ENCODE measurements at places on chromosomes 1 and 21. TPM values are rescaled to one million over a fixed set of nuclear protein-coding genes. Genes with fewer than 3 reads are reported as not detected.
A peak's percentile ranks its signal among the peaks of the same experiment; 100 is the strongest.

CNTN2 gene
- 2.6 TPM for total RNA-seq

SLC9C2 gene
- not detected for total RNA-seq

RC3H1 gene
- total RNA-seq: 55.9 TPM

DNA sequence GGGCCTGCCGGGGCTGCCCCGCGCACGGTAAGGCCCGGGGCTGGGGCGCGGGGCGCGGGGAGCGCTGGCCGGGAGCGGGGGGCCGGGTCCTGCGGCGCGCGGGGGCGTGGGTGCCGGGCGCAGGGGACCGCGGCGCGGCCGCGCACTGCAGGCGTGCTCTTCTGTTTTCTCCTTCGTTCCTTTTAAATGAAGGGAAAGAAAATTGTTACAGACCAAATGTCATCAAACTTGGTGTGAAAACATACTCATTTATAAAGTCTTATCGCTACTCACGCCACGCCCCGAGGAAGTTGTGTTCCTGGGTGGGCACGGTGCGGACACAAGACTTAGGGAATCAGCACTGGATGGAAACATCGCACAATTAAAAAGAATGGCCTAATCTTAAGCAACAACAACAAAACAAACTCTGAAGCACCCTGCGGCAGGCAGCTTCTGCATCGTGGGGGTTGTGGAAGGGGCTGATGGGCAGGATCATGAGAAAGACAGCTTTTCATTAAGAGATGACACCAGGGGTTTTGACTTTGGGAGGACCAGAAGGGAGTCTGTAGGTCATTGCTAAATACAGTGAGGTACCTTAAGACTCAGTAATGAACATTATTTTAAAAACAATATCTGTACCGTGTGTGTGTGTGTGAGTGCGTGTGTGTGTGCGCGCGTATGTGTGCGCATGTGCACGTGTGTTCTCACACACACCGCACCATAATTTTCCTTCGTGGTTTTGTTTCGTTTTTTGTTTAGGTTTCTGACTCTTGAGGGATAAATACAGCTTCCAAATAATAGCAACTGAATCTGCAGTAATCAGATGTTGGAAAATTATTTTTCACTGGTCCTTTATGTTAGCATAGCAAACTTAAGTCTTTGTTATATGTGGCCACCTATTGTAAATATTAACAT, 548 bp downstream of the B3GALT5 start:
- no peaks in the 10 kb centered on the region for H3K4me1 ChIP-seq
- peaks cover 16% of the 10 kb centered on the region for H3K27me3 ChIP-seq
- H3K36me3 ChIP-seq: no peaks in the 10 kb centered on the region
- no peak for DNase-seq

DNA sequence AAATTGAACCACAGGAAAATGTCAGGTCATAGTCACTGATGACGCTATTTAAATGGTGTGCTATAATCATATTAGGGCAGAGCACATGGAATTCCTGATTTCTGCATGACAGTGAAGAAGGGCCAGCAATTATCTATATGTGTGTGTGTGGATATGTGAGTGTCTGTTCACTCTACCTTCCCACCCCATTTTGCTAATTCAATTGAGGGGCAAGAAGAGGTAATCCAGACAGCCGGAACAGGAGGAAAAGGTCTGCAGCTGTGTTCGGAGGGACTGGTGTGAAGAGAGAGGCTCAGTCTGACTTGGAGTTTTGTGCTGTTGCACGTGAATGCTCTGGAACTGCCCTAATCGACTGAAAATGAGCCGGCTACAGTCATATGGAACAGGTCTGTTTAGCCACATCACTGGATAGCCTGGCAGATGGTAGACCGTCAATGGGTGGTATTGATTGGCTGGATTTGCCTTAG, 5.1 kb upstream of the ELAVL4 start:
- no peaks in the 10 kb centered on the region for H3K36me3 ChIP-seq
- no peak overlapping the region for H3K4me3 ChIP-seq
- no peak overlapping the region for H3K27ac ChIP-seq

CCDC185 gene
- not detected for total RNA-seq

DNA sequence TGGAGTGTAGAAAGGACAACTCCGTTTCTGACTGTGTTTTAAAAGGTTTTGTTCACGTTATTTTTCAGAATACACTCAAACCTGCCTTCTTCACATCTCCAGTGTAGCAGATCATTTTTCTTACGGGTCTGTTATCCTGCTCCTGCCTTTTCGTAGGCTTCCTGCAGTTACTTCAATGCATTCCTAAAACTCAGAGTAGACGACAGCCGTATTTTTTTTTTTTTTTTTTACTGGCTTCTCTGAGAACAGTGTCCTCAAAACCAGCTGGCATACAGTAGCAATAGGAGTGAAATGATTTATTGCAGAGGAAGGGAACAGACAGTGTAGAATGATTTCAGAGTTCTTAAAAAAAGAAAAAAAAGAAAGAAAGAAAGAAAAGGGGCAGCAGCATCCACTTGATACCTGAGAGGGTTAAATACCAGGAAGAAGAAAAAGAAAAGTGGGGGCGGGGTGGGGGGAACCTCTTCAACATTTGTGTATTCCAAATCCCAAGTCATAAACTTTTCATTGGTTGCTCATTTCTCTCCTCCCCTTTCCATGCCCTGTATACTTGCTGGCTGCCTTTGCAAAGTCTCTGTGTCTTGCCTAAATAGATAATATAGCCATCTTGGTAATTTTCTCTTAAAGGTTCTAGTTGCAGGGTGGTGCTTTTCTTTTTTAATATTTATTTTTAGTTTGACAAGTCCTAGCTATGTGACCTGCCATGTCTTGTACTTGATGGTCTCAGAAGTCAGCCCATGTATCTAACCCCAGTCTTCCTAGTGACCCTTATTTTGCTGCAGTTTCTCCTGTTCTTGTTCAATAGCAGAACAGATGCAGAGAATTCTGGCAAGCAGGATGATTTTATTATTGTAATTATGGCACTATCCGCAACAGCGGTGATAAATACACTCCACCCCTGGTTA, 2.8 kb downstream of the TGFB2 start:
- H3K27me3 ChIP-seq: no peaks in the 10 kb centered on the region
- H3K4me1 ChIP-seq: peaks cover 61% of the 10 kb centered on the region
- peak overlapping the region; percentile 71 for H3K4me3 ChIP-seq
- H3K27ac ChIP-seq: peak overlapping the region; percentile 96
- no peaks in the 10 kb centered on the region for H3K36me3 ChIP-seq

IL19 gene
- total RNA-seq: not detected

GRCh38 chr1:197914510-197914909, 2.7 kb upstream of the LHX9 start:
- no peaks in the 10 kb centered on the region for H3K36me3 ChIP-seq
- H3K27me3 ChIP-seq: peaks cover 100% of the 10 kb centered on the region
- H3K4me3 ChIP-seq: no peak overlapping the region
- no peak for DNase-seq
- H3K27ac ChIP-seq: no peak overlapping the region

NHLH2 gene
- total RNA-seq: not detected

SLC2A5 gene
- 9.1 TPM for total RNA-seq

- no peak overlapping the region for H3K4me3 ChIP-seq
- no peaks in the 10 kb centered on the region for H3K4me1 ChIP-seq
- H3K27ac ChIP-seq: no peak overlapping the region
These were observed 28.8 kb upstream of the PPP2R5A start for GRCh38 chr1:212256369-212256768.

- no peaks in the 10 kb centered on the region for H3K36me3 ChIP-seq
- DNase-seq: peak; percentile 27
- no peak overlapping the region for H3K4me3 ChIP-seq
- no peaks in the 10 kb centered on the region for H3K4me1 ChIP-seq
- H3K27me3 ChIP-seq: no peaks in the 10 kb centered on the region
These were observed 233.1 kb upstream of the CSF3R start for GRCh38 chr1:36715797-36716196.

GRCh38 chr1:193417403-193417802, 231.0 kb upstream of the B3GALT2 start:
- no peak for DNase-seq
- no peaks in the 10 kb centered on the region for H3K36me3 ChIP-seq
- H3K27me3 ChIP-seq: no peaks in the 10 kb centered on the region
- H3K27ac ChIP-seq: peak overlapping the region; percentile 56
- no peaks in the 10 kb centered on the region for H3K4me1 ChIP-seq

DNA sequence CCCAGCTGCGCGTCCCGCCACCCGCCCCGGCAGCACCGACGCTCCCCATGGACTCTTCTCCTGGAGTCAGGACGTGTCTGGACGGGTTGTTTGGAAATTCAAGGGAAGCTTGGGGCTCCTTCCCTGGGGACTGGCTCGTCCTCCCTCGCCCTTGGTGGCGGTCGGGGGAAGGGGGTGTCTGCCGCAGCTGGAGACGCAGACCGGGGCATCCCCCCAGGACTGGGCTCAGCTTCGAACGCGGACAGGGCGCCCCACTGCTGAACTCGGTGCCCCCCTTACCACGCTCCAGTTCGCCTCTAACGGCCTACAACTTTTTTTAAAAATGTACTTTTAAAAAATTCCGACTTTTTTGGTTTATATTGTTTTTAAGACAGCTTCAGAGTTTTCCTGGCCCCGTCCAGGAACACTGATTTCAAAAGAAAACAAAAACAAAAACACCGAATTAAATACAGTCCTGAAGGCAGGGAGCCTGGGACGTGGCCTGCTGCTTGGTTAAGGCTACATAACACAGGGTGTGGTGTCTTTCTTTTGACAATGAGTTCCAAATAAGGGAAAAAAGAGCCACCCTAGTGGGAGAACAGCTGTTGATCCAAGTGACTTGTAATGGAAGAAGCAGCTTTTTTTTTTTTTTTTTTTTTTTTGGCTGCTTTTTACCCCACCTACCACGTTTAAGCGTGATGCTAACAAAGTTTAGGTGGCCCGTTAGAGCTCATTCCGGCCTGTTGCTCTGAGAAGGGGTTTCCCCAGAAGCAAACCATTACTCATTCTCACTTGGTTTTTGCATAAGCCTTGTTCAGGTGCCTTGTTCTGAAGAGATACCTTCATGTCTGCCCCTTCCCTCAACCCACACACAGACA, 862 bp upstream of the DIPK1A start:
- H3K4me1 ChIP-seq: peaks cover 35% of the 10 kb centered on the region
- H3K4me3 ChIP-seq: peak overlapping the region; percentile 87
- peak; percentile 67 for DNase-seq
- H3K27ac ChIP-seq: peak overlapping the region; percentile 99
- H3K36me3 ChIP-seq: no peaks in the 10 kb centered on the region
- no peaks in the 10 kb centered on the region for H3K27me3 ChIP-seq

- no peaks in the 10 kb centered on the region for H3K27me3 ChIP-seq
- DNase-seq: no peak
- no peaks in the 10 kb centered on the region for H3K4me1 ChIP-seq
- no peak overlapping the region for H3K4me3 ChIP-seq
- H3K27ac ChIP-seq: no peak overlapping the region
These were observed 137.8 kb downstream of the SLC44A5 start for GRCh38 chr1:75472971-75473603.

TENT5C gene
- total RNA-seq: 5.6 TPM

GRCh38 chr1:217564207-217564606, 66.7 kb downstream of the GPATCH2 start:
- no peaks in the 10 kb centered on the region for H3K4me1 ChIP-seq
- no peak for DNase-seq
- no peak overlapping the region for H3K4me3 ChIP-seq
- no peak overlapping the region for H3K27ac ChIP-seq
- no peaks in the 10 kb centered on the region for H3K27me3 ChIP-seq
- H3K36me3 ChIP-seq: no peaks in the 10 kb centered on the region

DNA sequence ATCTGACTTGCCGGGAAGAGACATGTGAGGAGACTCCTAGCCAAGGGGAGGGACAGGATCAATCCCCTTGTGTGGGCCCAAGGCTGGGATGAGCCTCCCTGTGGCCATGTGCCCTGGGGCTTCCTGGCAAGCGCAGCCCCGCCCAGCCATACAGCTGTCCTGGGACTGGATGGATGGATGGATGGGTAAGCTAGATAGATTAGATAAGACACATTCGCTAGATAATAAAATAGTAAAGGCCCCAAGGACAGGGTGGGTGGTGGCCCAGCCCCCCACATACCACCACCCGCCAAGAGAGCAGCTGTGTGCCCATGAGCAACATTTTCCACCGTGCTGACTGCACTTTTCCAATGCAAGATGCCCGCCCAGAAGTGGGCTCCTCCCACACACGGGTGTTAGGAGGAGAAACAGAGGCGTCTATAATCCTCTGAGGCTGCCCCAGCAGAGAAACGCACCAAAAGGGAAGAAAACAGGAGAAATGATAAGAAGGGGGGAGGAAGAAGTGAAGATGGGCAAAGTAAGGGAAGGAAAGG, 25.1 kb downstream of the ZBTB17 start:
- H3K27me3 ChIP-seq: no peaks in the 10 kb centered on the region
- H3K36me3 ChIP-seq: no peaks in the 10 kb centered on the region
- DNase-seq: peak; percentile 81
- H3K4me3 ChIP-seq: no peak overlapping the region

DNA sequence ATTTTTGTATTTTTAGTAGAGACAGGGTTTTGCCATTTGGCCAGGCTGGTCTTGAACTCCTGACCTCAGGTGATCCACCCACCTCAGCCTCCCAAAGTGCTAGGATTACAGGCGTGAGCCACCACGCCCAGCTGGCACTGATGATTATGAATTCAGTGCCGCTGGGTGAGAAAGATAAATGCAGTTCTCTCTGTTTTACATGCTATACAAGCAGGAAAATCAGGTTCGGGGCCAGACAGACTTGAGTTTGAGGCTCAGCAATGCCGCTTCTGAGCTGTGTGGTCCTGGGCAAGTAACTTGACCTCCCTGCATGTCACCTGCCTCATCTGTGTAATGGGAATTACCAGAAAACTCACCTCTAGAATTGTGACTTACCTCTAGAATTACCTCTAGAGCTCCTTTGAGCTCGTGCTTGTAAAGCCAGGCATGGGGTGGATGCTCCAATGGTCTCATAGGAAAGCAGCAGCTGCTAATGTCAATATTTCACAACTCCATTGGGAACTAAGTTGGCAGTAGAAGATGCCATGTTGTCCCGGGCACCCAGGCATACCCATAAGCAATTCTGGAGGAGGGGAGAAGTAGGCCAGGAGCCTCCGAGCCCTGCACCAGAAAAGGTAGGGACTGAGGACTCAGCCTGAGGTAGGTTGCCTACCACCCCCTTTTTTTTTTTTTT, 119.8 kb upstream of the SLC25A33 start:
- H3K4me1 ChIP-seq: no peaks in the 10 kb centered on the region
- no peaks in the 10 kb centered on the region for H3K27me3 ChIP-seq
- no peak overlapping the region for H3K4me3 ChIP-seq
- no peak for DNase-seq
- H3K27ac ChIP-seq: no peak overlapping the region
- H3K36me3 ChIP-seq: no peaks in the 10 kb centered on the region

YBEY gene
- total RNA-seq: 12.8 TPM

MYBPH gene
- total RNA-seq: not detected

All from sigmoid colon (tissue), 7 donors.